ENCODE measurements at places on chromosomes 12 and 14.
A peak's percentile ranks its signal among the peaks of the same experiment; 100 is the strongest.

- H3K27ac ChIP-seq = no peak overlapping the region
- H3K27me3 ChIP-seq = peaks cover 35% of the 10 kb centered on the region
- H3K4me1 ChIP-seq = peaks cover 26% of the 10 kb centered on the region
- H3K4me3 ChIP-seq = peak overlapping the region; percentile 91
- no peaks in the 10 kb centered on the region for H3K36me3 ChIP-seq
- DNase-seq = peak; percentile 17
Measured at GRCh38 chr14:49691031-49691430, 1.9 kb upstream of the KLHDC1 start.

DNA sequence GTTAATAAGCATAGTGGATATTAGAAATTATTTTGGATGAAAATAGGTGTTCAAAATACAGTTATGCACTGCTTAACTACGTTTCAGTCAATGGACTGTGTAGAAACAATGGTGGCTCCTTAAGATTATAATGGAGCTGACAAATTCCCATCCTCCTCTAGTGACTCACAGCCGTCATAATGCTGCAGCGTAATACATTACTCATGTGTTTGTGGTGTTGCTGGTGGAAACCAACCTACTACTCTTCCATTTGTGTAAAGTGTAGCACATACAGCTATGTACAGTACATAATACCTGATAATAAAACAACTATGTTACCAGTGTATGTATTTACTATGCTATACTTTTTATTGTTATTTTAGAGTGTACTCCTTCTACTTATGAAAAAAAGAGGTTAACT is 111.2 kb upstream of the TMCC3 start:
- no peak overlapping the region for H3K4me3 ChIP-seq
- no peak for DNase-seq
- H3K4me1 ChIP-seq = no peaks in the 10 kb centered on the region
- no peaks in the 10 kb centered on the region for H3K36me3 ChIP-seq
- no peaks in the 10 kb centered on the region for H3K27me3 ChIP-seq
- no peak overlapping the region for H3K27ac ChIP-seq

- no peak overlapping the region for H3K4me3 ChIP-seq
- DNase-seq = no peak
- no peaks in the 10 kb centered on the region for H3K27me3 ChIP-seq
- no peaks in the 10 kb centered on the region for H3K36me3 ChIP-seq
Measured at GRCh38 chr12:121214855-121215745, 5.2 kb downstream of the P2RX4 start.

- H3K36me3 ChIP-seq = no peaks in the 10 kb centered on the region
- no peaks in the 10 kb centered on the region for H3K4me1 ChIP-seq
- no peak overlapping the region for H3K4me3 ChIP-seq
- H3K27me3 ChIP-seq = no peaks in the 10 kb centered on the region
- no peak overlapping the region for H3K27ac ChIP-seq
Measured at GRCh38 chr14:68663385-68664076, 129.3 kb downstream of the ZFP36L1 start.

- no peaks in the 10 kb centered on the region for H3K4me1 ChIP-seq
- H3K27me3 ChIP-seq = no peaks in the 10 kb centered on the region
- H3K36me3 ChIP-seq = no peaks in the 10 kb centered on the region
- peak; percentile 18 for DNase-seq
Measured at GRCh38 chr12:21823581-21823980, 49.1 kb upstream of the KCNJ8 start.

DNA sequence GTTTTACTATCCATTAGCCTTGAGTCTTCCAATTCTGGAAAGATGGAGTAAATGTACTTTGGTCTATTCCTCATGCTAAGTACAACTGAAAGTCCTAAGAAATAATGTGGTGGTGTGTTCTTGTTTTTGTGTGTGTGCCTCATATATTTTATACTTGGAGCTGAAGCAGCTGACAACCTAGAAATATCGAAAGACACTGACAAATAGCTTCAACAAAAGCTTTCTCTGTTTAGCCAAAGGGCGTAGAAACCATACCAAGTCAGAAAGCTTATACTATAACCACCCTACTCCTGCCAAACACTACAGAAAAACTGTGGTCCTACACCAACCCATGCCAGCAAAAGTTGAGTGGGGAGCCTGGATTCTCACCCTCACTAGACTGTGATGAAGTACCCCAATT is 188.4 kb downstream of the GPHN start:
- H3K4me3 ChIP-seq = no peak overlapping the region
- no peaks in the 10 kb centered on the region for H3K4me1 ChIP-seq
- no peak for DNase-seq
- no peaks in the 10 kb centered on the region for H3K27me3 ChIP-seq
- no peak overlapping the region for H3K27ac ChIP-seq

DNA sequence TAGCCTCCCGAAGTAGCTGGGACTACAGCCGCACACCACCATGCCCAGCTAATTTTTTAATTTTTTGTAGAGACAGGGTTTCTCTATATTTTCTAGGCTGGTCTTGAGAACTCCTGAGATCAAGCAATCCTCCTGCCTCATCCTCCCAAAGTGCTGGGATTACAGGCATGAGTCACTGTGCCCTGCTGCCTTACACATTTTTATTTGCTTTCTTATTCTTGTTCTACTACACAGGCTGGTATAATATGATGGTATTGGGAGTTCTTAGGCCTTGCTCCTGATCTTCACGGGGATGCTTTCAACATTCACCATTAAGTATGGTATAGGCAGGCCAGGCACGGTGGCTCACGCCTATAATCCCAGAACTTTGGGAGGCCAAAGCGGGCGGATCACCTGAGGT is 21.2 kb downstream of the DGLUCY start:
- H3K36me3 ChIP-seq = no peaks in the 10 kb centered on the region
- no peak for DNase-seq
- no peaks in the 10 kb centered on the region for H3K4me1 ChIP-seq
- H3K27me3 ChIP-seq = no peaks in the 10 kb centered on the region

DNA sequence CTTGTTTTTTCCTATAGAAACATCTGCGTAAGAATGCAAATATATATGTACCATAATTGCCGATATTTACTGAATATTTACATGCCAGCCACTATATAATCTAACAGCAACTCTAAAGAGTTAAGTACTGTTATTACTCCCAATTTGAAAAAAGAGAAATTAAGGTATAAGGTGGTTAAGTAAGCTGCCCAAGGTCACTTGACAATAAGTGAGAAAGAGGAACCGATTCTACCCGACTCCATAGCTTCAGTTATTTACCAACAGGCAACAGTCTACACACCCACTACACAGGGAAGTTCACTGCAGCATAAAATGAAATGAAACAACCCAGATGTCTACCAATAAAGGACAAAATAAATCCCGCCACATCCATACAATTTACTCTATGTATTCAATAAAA is 1.1 kb downstream of the MIS18BP1 start:
- H3K36me3 ChIP-seq = no peaks in the 10 kb centered on the region
- no peak for DNase-seq
